Stimulated activated CD8-positive, alpha-beta memory T cell treated with anti-CD3 and anti-CD28 coated beads, Interleukin-15, amount 100 ng/mL, for 24 hours (primary cell): ENCODE measurements at places on chromosomes 5 and 9.

DNA sequence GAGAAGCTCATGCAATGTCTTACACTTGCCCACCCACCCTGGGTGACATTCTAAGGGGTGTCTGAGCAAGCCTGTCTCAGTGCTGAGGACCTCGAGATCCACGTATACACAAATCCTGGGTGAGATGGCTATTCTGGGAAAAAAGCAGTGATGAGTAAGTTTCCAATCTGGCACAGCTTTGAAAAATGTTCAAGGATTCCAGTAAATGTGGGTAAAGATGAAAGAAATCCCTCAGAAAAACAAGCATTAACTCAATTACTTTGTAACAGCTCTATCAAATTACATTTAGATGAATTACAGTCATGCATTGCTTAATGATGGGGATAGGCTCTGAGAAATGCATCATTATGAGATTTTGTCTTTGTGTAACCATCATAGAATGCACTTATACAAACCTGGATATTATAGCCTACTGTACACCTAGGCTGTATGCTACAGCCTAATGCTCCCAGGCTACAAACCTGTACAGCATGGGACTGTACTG, 26.9 kb downstream of the GOLM1 start:
- no peak for DNase-seq

DNA sequence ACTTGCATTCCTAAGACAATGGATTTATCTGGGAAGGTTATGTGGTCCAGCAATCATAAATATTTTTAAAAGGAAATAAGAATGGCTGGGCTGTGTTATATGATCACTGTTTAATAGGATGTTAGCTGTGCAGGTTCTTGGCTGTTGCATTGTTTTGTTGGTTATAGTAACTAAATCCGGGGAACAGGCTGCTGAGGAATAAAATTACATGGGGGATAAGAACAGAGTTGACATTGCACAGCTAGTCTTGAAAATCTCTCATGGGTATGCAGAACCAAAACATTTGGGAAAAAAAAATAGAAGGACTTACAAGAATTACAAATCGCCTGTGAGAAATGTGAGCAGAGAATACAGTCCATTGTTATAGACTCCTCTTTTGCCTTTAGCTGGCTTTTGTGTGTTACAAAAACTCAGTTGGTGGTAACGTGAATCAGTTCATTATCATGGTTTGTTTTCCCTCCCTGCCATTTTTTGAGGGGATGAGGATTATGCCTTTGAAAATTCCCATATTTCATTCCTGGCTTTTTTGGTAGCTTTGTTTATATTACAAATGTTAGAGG, 375.3 kb upstream of the DAB2 start:
- DNase-seq, result no peak

DNA sequence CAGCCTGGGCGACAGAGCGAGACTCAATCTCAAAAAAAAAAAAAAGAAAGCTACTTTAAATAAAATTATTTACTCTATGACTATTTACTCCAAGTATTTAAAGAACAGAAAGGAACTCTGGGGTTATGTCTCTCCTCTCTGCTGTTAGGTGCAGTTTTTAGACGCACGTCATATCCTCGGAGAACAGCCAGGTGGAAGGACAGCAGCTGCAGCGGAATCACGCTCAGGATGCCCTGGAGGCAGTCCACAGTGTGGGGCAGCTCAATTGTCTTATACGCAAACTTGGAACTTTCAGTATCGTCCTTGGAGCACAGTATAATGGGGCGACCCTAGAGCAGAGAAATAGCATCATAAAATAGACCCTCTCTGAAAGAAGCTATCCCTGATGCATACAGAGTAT, 10.4 kb upstream of the MAPK9 start:
- DNase-seq, result no peak

DNA sequence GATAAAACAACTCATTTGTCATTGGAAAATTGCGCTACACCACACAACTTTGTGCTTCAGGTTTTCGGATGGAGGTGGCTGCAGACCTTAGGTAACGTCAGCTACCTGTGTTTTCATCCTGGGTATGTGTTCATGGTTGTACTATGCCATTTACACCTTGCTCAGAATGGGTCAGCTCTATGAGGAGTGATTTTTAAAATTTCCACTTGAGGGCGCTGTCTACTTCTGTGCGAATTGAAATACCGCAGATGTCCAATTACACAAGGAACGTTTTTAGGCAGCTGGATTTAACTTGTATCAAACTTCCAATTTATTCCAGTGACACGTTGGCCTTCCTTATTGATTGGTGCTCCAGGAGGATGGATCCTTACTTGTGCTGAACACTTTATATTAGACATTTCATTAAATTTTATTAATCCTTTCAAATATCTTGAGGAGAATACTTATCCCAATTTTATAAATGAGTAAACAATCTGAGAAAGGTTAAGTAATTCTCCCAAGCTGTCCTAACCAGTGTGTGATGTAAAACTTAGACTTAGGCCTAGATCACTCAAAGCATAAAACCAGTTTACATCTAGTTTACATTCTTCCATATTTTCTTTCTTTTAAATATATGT, 23.4 kb downstream of the DMRTA1 start:
- DNase-seq, result no peak
